ENCODE measurements at places on chromosomes 7 and 10.
A peak's percentile ranks its signal among the peaks of the same experiment; 100 is the strongest.

DNA sequence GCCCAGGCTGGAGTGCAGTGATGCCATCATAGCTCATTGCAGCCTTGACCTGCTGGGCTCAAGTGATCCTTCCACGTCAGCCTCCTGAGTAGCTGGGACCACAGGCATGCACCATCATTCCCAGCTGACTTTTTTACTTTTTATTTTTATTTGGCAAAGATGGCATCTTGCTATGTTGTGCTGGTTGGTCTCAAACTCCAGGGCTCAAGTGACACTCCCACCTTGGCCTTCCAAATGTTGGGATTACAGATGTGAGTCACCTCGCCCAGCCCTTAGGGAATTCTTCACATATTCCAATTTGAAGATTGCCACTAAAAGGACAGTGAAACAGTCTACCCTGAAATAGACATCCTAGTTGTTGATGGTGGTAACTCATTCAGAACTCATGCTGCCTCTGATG is 27.7 kb downstream of the SUGCT start:
- no peak for DNase-seq

DNA sequence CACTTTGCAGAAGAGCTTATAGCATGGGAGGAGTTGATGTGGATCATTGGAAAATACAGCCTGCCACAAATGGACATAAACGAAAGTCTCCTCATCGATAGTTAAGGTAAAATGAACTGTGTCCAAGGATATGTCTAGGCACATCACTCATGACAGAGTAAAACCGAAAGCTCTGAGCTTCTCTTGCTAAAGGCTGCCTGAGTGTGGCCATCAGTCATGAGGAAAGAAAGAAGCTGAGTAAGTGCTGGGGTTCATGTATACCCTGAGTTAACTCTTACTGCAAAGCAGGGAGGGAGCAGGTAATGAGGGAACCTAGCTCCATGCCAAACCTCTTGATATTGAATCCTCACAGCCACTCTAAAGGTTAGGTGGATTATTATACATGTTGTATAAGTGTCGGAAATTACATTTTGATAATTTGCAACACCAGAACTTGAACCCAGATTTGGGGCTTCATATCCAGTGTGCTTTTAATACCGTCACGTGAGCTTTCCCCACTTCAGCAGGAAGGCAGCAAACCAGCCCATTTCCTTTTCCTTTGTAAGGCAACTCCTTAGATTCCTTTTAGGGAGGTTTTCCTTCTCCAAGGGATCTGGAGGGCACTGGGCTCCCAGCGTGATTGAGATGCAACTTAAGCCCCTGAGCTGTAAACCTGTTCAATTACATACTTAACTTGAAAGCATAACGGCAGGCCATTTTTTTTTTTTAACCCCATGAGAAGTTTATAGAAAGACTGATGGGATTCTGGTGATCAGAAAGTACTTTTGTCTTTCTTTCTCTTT is 215.0 kb downstream of the PHF14 start:
- no peak for DNase-seq

GRCh38 chr10:43962346-43963191 is 313.9 kb upstream of the ZNF32 start:
- DNase-seq, result peak; percentile 63

DNA sequence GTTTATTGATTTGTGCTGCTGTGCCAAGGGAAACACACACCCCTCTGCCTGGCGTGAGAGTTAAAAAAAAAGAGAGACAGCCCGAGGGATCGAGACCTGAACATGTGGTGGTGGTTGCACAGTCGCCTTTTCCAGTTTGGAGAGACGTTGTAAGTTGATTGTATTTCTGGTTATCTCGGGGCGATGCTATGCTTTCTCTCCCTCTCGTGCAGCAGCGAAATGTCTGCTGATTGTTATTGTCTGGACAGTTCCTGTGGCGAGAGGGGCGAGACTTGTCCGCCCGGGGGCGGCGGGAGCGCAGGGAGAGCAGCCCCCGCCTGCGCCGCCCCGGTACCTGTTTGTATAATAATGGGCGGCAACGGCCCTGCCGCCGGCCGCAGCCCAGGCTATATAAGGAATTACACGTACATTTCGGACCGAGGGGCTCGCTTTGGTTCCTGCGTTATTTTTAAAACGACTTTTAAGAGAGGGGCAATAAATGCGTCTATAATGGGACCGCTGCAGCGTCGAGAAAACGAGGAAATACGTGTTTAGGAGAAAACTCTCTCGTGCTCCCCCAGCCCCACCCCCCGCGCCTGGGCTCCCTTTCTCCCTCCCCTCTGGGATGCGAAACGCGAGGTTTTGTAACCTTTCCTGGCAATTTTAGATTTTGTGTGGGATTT is 1.7 kb downstream of the ZEB1 start:
- DNase-seq, result no peak

- no peak for DNase-seq
Measured at GRCh38 chr10:101132636-101133473, 1.8 kb downstream of the TLX1 start.

- DNase-seq, result no peak
Measured at GRCh38 chr7:134985894-134986362, 380 bp upstream of the AGBL3 start.

DNA sequence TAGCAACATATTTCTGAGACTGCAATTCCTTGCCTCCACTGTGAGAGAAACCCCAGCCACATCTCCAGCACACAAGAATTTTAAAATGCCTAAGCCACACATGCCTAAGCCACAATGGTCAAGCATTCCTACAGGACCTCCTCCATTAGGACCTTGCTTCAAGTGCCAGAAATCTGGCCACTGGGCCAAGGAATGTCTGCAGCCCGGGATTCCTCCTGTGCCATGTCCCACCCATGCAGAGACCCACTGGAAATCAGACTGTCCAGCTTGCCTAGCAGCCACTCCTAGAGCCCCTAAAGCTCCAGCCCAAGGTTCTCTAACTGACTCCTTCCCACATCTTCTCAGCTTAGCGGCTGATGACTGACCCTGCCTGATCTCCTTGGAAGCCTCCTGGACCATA is 117.5 kb downstream of the AHR start:
- DNase-seq, result peak; percentile 66

GRCh38 chr7:2436341-2437104 is 33.1 kb downstream of the CHST12 start:
- DNase-seq, result no peak

- DNase-seq, result no peak
Measured at GRCh38 chr10:49268185-49268584, 30.8 kb upstream of the C10orf71 start.

GRCh38 chr10:112756235-112756527 is 193.9 kb upstream of the TCF7L2 start:
- DNase-seq, result no peak

- DNase-seq, result no peak
Measured at GRCh38 chr7:70349031-70349430, 750.8 kb downstream of the AUTS2 start.

DNA sequence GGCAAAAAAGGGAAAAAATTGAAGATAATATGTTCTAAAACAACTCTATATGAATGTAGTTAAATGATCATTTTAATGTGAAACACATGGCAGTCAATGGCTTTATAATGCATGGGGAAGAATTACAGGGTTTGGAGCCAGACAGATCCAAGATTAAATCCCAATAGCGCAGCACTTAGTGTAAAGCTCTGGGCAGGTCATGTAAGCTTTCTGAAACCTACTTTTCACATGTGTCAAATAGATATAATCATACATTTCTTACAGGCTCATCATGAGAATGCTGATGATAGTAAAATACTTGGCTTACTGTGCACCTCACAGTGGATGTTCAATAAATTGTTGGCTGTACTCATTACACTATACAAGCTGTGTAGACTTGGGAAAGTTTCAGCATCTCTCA is 48.0 kb upstream of the ZNF365 start:
- DNase-seq, result no peak

GRCh38 chr10:26969145-26969926 is 108.6 kb upstream of the ABI1 start:
- DNase-seq, result peak; percentile 33

GRCh38 chr7:16561943-16562342 is 35.3 kb downstream of the LRRC72 start:
- no peak for DNase-seq
